Chondrocyte (in vitro differentiated cells): ENCODE measurements at places on chromosomes 1 and 21. TPM values are rescaled to one million over a fixed set of nuclear protein-coding genes. Genes with fewer than 3 reads are reported as not detected.

DNA sequence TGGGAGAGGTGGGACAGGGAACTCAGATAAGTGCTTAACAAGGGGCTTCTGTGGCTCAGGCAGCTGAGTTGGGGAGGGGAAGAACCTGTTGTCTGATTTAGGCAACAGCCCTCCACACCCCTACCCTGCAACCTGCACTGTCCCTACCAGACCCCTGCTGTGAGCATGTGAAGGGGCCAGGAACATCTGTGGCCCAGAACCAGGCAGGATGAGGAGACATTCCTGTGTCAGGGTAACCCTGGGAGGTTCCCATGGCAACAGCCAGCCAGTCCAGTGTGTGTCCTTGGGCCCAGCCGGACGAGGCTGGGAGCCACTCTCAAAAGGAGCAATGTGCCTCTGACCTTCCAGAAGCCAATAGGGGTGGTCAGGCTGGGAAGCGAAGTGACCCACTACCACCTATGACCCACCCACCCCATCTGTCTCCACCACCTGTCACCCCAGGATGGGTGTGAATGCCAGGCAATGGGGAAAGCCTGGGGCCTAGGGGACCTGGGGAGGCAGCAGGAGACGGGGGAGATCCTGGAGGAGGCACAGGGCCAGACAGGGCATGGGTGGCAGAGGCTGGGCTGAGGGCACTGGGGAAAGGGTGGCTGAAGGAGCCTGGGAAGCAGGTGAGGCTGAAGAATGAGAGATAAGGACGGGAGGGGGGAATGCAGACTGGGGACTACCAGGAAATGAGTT is 5.0 kb upstream of the PMVK start:
- peaks cover 3% of the 10 kb centered on the region for H3K36me3 ChIP-seq
- DNase-seq = no peak
- no peak overlapping the region for H3K27ac ChIP-seq
- peaks cover 30% of the 10 kb centered on the region for H3K4me1 ChIP-seq

DNA sequence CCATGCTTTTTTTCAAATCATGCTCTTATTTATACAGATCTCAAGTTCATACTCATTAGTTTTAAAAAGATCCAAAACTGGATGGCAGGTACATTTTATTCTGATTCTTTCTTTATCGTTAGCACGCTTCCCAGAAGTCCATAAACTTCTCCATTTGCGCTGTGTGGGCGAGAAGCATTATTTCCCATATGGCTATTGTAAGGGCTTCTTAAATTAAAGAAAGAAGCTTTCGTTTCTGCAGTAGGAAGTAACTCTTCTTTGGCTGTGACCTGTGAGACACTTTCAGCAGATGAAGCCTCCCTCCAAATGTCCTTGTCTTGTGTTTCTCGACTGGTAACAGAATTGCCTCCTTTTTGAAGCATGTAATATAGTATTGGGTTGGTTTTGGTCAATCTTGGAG is 100.2 kb downstream of the NRIP1 start:
- H3K36me3 ChIP-seq = peaks cover 17% of the 10 kb centered on the region
- DNase-seq = no peak
- H3K4me1 ChIP-seq = peaks cover 16% of the 10 kb centered on the region
- no peaks in the 10 kb centered on the region for H3K27me3 ChIP-seq
- H3K27ac ChIP-seq = no peak overlapping the region

DNA sequence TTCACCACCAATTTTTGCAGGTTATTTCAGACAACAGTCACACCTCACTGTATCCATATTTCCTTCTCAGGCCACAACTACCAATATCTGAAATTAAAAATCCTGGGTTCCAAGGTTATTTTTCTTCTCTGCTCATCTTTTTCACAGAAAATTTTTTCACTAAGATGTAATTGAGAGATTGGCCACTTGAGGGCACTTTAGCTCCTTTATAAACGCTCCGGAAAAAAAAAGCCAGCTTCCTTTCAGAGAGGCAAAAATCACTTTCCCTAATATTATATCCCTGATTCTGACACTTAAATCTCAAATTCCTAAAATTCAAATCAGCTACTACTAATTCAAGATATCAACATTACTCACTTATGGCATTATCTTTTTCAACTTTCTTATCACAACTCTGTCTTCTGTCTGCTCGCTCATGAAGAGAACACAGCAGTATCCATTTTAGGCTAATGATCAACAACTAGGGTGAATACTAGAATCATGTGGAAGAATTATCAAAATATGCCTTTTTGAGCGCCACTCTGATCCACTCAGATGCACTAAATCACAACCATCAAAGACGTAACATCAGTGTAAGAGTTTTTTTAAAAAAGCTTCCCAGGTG is 101.4 kb upstream of the RGS1 start:
- peaks cover 4% of the 10 kb centered on the region for H3K4me1 ChIP-seq
- H3K4me3 ChIP-seq = no peak overlapping the region

DNA sequence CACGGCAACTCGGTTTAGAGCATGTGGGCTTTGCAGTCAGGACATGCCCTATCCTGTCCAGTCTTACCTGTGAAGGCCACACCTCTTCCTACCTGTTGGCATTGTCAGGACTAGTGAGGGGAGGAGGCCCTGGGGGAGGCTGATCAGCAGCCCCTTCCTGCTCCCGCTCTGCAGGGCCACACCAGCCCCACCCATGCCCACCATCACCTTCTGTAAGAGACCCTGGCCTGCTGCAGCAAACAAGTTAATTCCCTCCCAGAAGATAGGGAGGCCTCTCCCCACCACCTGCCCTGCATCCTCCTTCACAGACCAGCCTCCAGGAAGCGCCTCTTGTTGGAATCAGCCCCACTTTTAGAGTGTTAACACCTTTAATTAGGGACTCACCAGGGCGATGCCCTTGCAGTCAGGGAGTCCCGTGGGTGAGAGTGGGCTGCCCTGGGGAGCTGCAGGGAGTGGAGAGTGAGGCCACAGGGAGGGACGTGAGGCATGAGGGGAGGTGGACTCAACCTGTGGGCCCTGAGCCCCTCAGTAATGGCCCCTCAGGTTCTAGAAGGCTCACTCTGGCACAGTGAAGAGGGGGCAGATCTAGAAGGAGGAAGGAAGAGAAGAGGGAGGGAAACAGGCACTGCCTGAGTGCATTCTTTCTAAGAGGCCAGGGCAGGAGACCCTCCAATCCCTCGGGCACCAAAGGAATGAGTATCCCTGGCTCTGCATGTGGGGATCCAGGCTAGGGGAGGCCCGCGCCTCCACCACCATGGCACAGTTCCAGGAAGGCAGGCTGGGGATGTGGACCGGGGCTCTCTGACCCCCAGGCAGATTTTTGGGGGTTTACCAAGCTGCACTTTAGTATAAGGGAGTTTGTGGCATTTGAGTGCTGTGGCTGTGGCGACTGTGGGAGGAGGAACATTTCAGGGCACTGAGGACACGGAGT is 8.2 kb downstream of the UMODL1 start:
- no peaks in the 10 kb centered on the region for H3K27me3 ChIP-seq
- H3K4me1 ChIP-seq = peaks cover 23% of the 10 kb centered on the region
- no peaks in the 10 kb centered on the region for H3K36me3 ChIP-seq
- no peak overlapping the region for H3K4me3 ChIP-seq
- no peak overlapping the region for H3K27ac ChIP-seq

GRCh38 chr1:46444466-46444865 is 45.2 kb upstream of the DMBX1 start:
- H3K4me1 ChIP-seq = peaks cover 16% of the 10 kb centered on the region
- H3K27me3 ChIP-seq = peaks cover 38% of the 10 kb centered on the region
- H3K4me3 ChIP-seq = no peak overlapping the region

DNA sequence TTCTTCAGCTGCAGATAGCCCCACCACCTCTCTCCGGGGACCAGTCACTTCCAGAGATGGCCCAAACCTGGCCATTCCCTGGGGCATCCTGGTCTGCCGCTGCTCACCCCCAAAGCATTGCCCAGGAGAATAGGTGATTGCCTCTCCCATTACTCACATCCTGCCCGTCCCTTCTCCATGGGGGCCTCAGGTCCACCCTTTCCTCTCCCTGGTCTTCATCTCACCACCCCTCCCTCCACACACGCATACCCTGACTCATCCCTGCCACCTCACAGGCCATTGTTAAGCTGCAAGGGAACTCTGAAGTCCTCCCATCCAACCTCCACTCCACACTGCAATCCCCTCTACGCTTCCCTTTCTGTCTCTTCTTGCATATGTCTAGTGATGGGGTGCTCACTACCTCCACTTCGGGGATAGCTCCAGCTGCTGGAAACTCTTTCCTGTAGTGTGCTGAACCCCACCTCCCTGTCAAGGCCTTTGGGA is at the start of gene PLEKHG5:
Gene PLEKHG5 (minus strand): TSS at position 188 of the 483 bp plus-strand sequence. CDS start 14,096 bp downstream, outside the sequence.
- H3K4me3 ChIP-seq = peak within 1 kb of the TSS; percentile 65
- peaks cover 49% of the 10 kb centered on the region for H3K4me1 ChIP-seq
- DNase-seq = no peak
- H3K27ac ChIP-seq = peak within 1 kb of the TSS; percentile 84

DNA sequence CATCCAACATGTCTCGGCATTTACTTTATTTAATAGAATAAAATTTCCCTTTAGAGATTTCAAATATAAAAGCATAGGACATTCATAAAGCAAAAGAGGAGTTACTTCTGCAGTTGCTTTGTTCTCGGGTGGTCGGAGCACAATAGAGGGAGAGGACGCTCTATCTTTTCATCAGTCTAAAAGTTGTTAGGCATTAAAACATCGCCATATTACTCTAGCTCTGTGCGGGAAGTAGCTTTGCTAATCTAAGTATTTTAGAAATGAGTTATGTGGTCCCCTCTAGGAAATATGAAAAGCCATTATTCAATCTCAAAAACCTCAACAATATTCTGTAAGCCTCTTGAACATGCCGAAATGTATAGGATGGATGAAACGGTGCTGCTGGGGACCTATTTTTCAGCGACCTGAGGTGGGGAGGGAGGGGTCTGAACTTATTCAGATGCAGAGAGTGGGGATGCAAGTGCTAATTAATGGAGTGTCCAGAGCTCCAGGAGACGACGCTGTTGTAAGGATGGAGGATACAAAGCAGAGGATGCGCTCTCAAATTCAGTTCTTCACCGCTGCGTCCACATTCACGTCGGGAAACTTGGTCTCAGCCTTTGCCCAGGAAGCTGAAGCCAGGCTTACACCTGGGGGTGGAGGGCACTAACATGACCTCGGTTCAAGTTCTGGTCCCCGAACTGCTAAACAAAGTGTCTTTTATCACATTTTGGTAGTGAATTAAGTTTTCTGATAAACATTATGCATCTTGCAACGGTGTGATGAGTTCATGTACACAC is 6.3 kb downstream of the CDKN2C start:
- no peak overlapping the region for H3K27ac ChIP-seq
- H3K4me1 ChIP-seq = peaks cover 14% of the 10 kb centered on the region
- peaks cover 33% of the 10 kb centered on the region for H3K27me3 ChIP-seq
- H3K36me3 ChIP-seq = peaks cover 1% of the 10 kb centered on the region

DNA sequence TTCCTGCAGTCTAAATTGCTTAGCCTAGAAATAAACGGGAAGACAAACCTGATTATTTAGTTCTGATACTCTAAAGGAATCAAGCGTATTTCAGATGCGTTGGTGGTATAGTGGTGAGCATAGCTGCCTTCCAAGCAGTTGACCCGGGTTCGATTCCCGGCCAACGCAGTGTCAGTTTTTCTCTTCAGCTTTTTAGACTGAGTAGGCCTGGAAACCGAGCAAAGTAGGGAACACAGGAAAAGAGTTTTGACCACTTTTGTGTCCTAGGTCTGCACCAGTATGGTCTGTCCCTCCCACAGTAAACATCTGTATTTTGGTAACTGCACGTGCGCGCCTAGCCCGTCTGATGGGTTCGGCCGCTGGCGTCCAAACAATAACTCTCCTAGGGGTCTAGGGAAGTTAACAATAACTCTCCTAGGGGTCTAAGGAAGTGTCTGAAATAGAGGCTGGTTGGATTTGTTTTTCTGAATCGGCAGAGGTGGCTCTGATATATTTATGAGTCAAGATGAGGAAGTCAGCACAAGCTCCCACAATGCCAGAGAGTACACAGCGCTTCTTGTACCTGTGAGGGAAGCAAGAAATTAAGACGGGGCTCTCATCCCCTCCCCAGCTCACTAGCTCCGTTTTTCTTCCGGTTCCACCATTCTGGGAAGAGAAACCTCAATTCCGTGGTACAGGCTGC is 15.6 kb upstream of the HJV start:
- no peaks in the 10 kb centered on the region for H3K36me3 ChIP-seq
- peak overlapping the region; percentile 98 for H3K27ac ChIP-seq
- H3K4me1 ChIP-seq = peaks cover 17% of the 10 kb centered on the region
- H3K4me3 ChIP-seq = peak overlapping the region; percentile 99

DNA sequence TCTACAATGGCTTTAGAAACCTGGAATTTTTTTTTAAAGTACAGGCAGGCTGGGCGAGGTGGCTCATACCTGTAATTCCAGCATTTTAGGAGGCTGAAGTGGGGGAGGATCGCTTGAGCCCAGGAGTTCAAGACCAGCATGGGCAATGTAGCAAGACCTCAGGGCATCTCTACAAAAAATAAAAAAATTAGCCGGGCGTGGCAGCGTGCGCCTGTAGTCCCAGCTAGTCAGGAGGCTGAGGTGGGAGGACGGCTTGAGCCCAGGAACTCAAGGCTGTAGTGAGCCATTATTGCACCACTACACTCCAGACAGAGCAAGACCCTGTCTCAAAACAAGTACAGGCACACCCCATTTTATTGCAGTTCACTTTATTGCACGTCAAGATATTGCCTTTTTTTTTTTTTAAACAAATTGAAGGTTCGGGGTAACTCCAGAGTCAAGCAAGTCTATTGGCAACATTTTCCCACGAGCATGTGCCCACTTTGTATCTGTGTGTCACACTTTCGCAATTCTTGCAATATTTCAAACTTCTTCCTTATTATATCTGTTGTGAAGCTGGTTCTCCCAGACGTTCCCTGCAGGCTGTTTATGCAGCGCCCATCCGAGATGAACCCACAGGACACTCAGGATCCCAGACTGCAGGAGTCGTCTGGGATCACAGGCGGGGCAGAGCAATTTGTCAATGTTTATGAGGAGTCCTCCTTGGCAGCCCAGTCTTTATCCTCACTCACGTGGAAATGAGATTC is 4.7 kb downstream of the HES2 start:
- peak overlapping the region; percentile 36 for H3K4me3 ChIP-seq
- H3K36me3 ChIP-seq = no peaks in the 10 kb centered on the region
- no peak for DNase-seq
- peaks cover 48% of the 10 kb centered on the region for H3K27me3 ChIP-seq
- no peak overlapping the region for H3K27ac ChIP-seq

DNA sequence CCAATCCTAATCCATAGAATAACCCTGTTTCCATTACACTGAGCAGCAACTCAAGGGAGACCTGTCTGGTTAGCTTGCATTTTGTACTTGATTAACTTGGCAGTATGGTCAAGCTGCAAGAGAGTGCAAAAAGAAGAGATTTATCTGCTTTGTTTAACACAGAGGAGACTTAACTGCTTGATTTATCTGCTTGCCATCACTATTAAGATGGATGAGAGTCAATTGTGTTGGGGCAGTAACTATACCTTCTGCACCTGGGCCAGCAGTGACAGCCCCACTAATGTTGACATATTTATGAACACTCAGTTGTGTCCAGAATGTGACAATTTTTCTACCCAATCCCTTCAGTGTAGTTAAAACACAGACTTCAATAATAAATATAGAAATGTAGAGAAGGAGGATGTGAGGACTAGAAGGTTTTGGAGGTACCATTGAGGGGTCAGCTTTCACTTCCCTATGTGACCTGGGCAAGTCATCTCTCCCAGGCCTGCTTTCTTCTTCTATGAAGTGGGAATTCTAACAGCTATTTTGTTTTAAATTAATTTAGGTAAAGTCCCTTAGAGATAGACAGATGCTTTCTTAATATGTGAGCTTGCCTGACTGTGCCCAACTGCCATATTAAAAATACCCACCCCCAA is 159.1 kb upstream of the KCNK2 start:
- no peaks in the 10 kb centered on the region for H3K4me1 ChIP-seq
- H3K27ac ChIP-seq = no peak overlapping the region
- H3K36me3 ChIP-seq = no peaks in the 10 kb centered on the region
- no peak for DNase-seq

The AIRE gene
- not detected in 3 replicates for total RNA-seq

The EFNA1 gene
- total RNA-seq = 10.9 to 27.6 TPM (median 12.6 TPM) in 3 replicates

The LCA5L gene
- 0.56 to 2.4 TPM (median 0.92 TPM) in 3 replicates for total RNA-seq

The DYNLT5 gene
- not detected in 3 replicates for total RNA-seq

The TMEM61 gene
- total RNA-seq = not detected in 3 replicates

The ASTN1 gene
- total RNA-seq = not detected in 3 replicates
